Non-pigmented ciliary epithelial cell (primary cell): ENCODE measurements at places on chromosomes 3 and 15.

GRCh38 chr3:161854232-161854771 lies 357.7 kb downstream of the OTOL1 start:
- peak; percentile 70 for DNase-seq

GRCh38 chr3:43865887-43866528 lies 175.3 kb downstream of the ABHD5 start:
- DNase-seq, result no peak

GRCh38 chr15:78241017-78241416 lies 6.7 kb upstream of the ACSBG1 start:
- peak; percentile 17 for DNase-seq

- no peak for DNase-seq
Observed at GRCh38 chr3:27544372-27544865, 60.2 kb upstream of the SLC4A7 start.

DNA sequence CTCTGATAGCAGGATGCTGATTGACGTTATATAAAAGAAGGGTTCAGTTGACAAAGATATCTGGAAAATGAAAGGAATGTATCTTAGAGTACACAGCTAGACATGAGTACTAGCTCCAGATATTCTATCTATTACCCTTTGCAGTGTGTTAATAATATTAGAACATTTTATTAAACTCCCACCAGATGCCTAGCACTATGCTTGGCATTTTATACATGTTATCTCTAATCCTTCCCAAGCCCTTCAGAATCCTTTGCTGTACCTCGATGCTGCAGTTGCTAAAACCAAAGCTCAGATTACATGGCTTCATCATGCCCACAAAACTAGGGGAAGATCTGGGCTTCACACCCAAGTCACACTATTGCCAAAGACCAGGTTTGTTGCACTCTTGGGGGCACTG lies 350.1 kb upstream of the AZI2 start:
- DNase-seq, result no peak

DNA sequence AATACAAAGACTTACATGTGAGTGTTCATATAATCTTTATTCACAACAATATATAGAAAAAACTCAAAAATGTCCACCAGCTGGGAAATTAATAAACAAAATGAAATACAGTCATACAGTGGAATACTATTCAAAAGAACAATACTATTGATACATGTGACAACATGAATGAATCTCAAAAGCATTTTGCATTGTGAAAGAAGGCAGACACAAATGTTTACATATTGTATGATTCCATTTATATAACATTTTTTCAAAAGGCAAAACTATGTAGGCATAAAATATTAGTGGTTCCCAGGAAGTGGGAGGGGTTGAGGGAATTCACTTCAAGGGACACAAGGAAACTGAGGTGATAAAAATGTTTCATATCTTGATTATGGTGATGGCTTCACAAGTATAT lies 303.2 kb downstream of the CTNNB1 start:
- DNase-seq, result no peak

- DNase-seq, result no peak
Observed at GRCh38 chr3:155241579-155241978, 51.9 kb downstream of the STRIT1 start.

GRCh38 chr3:134346744-134347143 lies 27.5 kb downstream of the AMOTL2 start:
- no peak for DNase-seq

DNA sequence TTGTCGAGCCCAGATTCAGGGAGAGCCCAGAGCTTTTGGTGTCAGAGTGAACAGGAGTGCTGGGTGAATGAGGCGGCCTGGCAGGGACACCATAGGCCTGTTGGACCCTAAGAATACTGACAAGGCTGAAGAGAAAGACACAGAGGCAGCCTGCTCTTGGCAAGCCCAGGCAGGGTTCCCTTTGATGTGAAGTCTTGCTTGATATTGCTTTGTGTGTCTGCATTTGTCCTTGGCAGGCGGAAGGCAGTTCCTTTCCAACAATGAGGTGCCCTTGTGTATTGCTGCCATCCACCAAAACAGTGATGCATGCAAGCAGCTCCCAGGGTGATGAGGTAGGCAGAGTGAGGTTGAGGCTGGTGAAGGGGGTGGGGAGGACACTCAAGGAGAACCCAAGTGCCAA lies 152.7 kb upstream of the TSC22D2 start:
- no peak for DNase-seq
